ENCODE measurements at places on chromosomes 2 and 18.

GRCh38 chr18:36460324-36460850, 162.9 kb downstream of the FHOD3 start:
- DNase-seq: no peak

GRCh38 chr2:108069515-108070310, 83.4 kb downstream of the SLC5A7 start:
- DNase-seq: no peak

- DNase-seq: no peak
Observed at GRCh38 chr2:82256983-82257632, 1952.6 kb upstream of the LRRTM1 start.

DNA sequence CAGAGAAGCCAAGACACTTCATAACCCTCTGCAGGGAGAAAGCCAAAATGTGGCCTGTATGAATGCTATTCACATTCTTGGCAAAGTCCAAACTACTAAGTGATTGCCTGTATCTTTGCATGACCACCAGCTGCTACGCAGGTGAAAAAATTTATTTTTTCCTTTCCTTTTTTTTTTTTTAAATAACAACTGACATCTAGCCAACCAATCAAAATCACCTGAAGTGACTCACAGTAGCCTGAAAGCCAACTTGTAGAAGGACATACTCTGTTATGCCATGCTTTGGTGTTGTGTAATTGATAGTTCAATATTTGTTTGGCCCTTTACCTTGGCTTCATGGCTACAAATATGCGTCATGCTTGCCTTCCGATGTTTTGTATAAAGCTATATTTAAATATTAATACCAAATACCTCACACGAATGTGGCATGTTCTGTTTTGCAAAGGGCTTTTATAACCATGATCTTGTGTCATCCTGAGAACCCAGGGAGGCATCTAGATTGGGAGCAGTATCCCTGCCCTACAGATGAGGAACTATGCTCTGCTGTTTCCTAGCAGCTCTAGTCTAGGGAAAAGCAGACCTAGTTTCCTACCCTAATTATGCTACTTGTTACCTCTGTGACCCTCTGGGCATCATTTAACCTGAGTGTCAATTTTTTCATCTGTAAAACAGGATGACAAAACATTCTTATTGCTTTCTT, 102.1 kb downstream of the MYOM1 start:
- no peak for DNase-seq

DNA sequence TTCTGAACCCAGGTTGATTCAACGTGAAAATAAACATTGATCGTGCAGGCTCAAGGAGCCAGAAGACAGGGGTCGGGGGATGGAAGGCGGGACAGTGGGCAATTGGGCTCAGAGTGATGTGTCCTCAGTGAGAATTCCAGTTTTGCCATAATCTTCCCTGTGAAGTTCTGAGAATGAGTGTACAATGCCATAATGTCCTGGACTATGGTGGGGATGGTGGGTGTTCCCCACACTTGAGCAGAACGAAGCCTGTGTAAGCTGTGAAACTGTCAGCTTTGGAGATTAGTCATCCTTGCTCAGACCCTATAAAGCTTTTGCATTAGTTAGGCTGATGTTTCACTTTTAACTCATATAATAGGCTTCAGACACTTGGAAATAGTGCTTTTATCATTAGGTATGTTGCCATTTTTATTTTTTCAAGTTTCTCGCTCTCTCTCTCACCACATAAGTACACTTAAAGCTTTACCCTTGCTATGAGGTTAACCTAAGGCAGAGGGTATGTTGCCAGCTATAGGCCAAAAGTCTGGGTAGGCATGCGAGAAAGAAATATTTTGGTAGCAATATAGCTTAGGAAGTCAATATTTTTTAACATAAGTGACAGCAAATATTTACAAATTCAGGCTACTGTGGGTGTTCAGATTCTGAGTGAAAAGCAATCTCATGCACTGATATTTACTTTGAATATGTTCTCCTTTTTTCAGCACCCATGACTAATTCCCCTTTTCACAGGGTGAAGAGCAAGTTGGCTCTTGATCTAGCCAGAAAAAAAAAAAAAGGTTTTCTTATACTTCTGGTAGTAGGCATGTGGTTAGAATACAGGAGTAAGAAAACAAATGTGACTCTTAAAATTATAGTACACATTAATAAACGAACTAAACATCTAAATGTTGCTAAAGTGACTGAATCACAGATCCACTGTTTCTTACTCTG, 47.2 kb downstream of the CDC42EP3 start:
- DNase-seq: no peak

DNA sequence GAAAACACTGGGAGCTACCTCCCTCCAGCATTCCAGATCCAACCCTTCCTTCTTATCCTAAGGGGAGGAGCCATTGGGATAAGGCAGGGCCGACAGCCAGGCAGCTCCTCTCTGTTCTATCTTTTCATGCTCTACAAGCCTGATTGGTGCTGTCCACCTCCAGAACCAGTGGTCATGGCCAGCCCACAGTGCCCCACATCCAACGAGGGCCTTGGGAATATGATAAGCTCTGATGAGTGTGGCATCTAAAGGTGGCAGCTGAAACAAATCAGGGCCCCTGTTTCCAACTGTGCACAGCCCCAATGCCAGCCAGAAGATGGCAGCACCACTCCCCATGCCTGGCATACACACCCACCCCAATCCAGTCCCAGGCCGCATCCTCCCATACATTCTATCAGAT, 329.3 kb downstream of the C1D start:
- no peak for DNase-seq

DNA sequence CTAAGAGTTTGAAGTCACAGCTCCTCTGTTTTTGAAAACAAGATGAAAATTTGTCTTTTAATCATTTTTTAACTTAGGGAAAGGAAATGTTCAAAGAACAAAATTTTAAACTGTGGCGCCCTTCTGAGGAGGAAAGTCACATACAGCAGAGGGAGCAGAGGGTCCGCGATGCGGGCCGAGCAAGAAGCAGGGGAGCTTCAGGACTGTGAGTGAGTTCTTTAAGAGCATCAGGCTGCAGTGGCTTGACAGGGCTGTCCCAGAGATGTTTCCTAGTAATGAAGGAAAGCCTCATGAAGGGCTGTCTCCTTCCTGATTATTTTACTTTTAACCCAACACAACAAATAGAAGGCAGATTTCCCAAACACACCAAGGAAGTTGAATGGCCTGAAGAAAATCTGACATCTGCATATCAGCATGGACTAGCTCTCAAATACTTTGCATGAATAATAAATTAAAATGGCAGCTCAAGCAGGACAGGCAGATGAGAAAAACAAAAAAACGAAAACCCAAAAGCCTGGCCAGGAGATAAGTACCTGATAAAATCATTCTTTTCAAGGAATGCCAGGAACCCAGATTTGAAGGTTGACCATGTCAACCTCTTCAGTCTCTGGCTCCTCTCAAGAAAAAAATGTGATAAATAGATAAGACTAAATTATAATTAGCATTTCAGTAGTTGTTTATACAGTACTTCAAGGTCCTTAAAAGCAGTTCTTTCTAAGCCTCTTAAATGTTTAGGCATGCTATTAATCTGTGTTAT, 60.8 kb downstream of the SLC40A1 start:
- no peak for DNase-seq

DNA sequence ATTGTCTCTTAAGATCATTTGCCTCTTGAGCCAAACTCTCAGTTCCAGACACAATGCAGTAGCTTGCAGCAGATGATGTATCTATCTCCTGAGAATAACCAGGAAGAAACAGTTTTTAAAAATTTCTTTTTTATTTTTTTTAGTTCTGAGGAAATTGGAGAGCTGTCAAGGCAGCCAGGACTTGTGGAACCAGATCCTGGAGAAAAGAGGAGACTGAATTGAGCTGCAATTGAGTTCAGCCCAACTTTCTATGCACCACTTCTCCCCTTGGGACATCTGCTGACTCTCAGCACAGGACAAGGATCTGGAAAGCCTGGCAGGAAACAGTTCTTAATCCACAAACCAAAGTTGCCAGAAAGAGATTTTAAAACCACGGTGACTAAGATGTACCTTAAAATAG, 13.5 kb upstream of the CSRNP3 start:
- DNase-seq: no peak

DNA sequence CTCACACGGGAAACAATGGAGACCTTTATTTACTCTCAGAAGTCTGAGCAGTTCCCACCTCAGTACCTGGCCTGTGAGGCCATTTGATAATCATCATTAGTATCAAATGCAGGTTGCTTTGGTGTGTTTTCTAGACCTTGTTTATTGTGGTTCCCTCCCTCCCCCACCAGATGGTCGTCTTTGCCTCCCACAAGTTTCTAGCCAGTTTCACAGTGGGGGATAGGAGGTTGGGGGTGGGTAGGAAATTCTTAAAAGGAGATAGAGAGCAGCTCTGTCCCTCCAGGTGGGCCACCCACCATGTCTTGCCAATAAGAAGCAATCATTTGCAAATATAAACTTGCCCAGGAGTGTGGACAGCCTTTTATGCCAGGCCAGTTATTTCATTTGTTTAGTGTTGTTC, 31.3 kb downstream of the SETBP1 start:
- DNase-seq: no peak

DNA sequence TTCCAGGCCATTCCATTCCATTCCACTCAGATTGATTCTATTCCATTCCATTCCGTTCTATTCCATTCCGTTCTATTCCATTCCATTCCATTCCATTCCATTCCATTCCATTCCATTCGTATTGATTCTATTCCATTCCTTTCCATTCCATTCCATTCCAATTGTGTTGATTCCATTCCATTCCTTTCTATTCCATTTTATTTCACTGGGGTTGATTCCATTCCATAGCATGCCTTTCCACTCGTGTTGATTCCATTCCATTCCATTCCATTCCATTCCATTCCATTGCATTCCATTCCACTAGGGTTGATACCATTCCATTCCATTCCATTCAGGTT, 1142.3 kb downstream of the RPIA start:
- no peak for DNase-seq

DNA sequence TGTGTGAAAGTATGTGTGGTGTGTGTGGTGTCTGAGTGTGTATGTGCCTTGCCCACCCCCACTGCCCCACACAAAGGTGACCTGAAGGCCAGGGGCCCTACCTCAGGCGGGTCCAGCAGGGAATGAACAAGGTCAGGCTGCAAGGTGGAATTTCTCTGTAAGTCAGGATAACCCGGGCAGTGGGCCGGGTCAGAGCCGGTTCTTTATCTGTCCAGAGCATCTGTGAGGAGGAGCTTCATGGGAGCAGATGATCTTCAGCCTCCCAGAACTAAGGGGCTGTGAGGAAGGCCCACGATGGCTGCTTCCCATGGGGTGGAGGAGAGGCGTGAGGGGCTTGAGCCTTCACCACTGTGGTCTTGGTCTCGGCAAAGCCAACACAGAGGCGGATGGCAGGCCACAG, 150.3 kb downstream of the TFCP2L1 start:
- DNase-seq: no peak

GRCh38 chr2:45598545-45598944, 12.5 kb downstream of the SRBD1 start:
- DNase-seq: no peak

- no peak for DNase-seq
Observed at GRCh38 chr18:46009125-46009840, 42.2 kb upstream of the EPG5 start.

DNA sequence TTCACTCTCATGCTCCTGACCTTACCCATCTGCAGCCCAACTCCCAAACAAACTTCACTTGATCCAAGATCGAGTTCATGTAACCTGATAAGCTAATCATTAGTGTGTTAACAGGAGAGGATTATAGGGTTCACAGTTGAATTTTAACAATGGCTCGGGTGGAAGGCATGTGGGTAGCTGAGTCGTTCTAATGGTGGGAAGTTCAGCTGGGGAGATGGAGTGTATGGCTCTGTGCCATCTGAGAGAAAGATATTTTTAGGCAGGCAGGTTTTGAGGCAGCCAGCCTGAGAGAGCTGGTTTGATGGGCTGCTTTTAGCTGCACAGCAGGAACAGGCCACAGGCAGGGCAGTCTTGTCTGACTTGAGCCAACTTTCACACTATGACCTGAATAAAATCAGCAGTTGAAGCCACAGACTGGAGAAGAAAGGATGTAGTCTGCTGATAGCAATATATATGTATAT, 17.7 kb upstream of the NFE2L2 start:
- no peak for DNase-seq

GRCh38 chr2:107777974-107778373, 48.7 kb upstream of the RGPD4 start:
- DNase-seq: no peak

DNA sequence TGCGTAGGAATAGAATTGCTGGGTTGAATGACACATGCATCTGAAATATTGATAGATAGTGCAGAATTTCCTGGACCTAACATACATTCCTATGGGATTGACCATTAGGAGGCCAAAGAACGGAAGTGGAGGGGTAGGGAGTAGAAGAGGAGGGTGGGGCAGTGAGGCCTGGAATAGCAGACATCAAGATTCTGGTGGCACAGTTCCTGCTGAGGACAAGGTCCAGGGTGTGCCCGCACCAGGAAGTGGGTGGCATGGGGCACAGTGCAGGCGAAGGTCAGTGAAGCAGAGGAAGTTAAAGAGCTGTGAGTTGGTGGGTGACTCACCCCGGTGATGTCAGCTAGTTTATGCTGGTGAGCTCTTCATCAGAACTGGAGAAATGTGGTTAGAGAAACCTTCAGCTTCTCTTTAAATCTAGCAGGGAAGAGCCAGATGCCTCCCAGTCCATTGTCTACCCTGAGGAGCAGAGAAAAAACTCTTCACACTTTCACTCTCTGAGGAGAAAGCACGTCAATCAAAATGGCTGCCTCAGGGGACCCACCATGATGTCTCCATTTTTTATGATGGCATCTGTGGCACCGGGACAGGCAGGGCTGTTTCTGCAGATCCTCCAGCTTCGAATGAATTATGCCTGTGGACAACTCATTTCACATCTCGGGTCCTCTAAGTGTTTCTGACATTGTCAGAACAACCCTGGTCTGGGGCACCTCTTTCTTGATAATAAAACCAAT, 55.9 kb upstream of the CTLA4 start:
- DNase-seq: peak; percentile 71

DNA sequence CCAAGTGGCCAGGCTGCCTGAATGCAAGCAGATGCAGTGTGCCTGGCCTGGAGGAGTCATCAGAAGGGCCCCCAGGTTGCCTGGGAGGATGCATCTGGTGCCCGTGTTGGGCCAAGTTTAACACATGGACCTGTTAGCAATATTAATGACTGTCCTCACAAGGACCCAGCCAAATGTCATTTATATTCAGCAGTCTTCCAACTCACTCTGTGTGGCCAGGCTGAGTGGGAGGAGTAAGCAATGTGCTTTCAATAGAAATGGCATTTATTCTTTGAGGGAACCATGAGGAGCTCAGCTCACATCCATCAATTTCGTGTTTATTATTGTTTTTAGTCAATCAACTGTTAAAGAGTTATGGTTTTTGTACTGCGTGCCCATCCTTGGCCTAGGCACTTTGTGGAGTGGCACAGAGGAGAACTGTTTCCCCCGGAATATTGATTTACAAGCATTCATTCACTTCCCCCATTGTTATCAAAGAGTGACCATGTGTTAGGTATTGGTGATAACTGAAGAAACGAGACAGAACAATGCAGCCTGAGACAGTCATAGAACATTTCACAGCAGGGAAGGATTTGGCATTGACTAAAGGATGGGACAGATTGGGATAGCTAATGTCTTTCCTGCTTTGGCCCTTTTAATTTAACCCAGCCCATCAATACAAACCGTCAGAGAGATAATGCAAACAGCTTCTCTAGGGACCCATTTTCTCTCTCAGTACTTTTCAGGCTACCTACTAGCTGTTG, 725.2 kb downstream of the TSN start:
- no peak for DNase-seq

GRCh38 chr2:233705911-233706506, 6.7 kb upstream of the UGT1A5 start:
- DNase-seq: no peak
